ENCODE measurements at places on chromosomes 4 and X.

- no peak for DNase-seq
These were observed 5.2 kb upstream of the PCDH10 start for GRCh38 chr4:133143775-133144430.

GRCh38 chr4:51880016-51880915, 37.3 kb downstream of the DCUN1D4 start:
- no peak for DNase-seq

- DNase-seq, result no peak
These were observed 329.3 kb upstream of the RPS6KA3 start for GRCh38 chrX:20595928-20596575.

DNA sequence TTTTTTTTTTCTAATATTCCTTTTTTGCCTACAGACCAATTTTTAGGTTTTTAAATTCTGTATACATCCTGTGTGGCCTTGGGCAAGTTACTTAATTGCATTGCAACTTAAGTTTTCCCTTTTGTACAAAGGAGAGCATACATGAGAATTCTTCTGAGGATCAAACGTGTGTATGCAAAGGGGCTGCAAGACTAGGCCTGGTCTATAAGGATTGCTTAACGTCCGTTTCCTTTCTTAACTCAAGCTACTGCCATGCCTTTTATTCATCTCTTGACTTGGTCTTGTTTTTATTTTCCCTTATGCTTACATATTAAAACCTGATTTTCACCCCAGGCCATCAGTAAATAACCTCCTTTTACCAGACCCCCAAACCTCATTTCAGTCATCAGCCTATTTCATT, 13.6 kb downstream of the RBPJ start:
- no peak for DNase-seq

DNA sequence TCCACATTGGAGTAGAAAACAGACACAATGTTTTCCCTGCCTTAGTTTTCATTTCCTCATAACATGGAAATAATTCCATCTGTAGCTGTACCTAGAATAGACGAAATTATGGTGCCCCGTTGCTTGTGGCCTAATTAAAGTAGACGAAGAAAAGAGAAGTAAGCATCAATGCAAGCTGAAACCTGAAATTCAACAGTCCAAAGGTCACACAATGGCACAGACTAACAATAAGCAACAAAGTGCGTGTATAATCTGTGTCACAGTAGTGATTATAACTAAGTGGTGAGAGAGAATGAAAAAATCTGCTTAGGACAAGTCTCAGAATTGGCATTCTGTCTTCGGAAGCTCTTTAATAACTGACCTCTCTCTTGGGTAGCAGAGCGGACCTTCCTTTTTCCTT, 24.3 kb downstream of the MAGEB17 start:
- DNase-seq, result no peak

DNA sequence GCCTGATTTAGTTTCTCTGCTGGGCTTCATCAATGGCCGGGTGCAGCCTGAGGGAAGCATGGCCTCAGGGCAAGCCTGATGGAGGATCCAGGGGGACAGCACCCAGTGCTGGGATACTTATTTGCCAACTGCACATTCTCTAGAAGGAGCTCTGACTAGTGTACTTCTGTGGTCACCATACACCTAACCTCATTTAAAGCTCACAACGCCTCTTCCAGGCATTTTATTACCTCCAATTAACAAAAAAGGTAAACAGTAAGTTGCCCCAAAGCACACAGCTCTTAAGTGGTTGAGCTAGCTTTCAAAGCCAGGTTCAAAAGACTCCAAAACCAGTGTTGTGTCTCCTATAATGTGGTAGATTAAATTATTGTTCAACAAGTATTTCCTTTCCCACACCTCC, 26.8 kb upstream of the ATXN3L start:
- DNase-seq, result no peak

DNA sequence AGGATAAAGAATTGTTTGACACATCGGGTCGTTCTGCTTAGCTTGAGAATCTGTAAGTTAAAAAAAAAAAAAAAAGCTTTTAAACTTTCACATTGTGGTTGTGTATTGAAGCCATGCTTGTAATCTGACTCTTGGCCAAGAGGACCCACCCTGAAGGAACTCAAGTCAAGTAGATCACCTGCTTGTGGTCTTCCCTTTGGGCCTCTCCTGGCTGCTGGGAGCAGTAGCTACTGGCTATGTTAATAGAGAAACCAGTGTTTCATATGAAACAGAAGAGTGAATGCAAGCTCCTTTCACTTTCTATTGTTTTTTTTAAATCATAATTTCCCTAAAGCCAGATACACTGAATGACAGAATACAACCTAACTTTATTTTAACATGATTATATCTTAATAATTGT, 402.4 kb upstream of the NDST4 start:
- no peak for DNase-seq

DNA sequence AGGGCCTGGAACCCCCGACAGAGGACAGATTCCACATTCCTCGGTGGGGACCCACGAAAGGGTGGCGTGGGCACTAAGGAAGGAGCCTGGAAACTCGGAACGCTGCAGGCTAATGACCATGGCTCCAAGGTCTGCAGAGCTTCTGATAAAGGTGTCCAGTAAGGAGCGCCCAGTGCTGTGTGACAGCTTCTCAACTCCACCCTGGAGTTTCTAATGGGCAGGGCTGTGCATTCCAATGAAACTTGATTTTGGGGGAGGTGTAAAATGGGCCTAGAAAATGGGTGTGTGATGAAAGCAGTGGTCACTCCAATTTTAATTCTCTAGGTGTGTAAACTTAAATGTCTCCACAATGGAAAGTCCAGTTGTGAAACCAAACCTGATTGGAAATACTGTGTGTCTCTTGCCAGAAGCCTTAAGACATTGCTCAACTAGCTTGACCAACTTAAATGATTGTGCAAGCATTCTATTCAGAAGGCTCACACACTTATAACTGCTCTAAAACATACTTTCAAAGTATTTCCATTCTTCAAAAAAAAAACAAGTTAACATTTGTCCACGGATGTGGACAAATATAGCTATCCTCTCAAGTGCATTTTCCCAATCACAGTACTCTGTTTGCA, 52.1 kb downstream of the XAGE2 start:
- DNase-seq, result no peak

DNA sequence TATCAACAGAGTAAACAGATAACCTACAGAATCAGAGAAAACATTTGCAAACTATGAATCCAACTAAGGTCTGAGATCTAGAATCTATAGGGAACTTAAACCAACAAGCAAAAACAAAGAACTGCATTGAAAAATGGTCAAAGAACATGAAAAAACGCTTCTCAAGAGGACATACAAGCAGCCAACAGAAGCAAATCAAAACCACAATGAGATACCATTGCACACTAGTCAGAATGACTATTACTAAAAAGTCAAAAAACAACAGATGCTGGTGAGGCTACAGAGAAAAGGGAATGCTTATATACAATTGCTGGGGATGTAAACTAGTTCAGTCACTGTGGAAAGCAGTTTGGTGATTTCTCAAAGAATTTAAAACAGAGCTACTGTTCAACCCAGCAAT, 255.7 kb downstream of the TMEM47 start:
- no peak for DNase-seq

GRCh38 chr4:106647451-106647850, 278.9 kb upstream of the GIMD1 start:
- no peak for DNase-seq

DNA sequence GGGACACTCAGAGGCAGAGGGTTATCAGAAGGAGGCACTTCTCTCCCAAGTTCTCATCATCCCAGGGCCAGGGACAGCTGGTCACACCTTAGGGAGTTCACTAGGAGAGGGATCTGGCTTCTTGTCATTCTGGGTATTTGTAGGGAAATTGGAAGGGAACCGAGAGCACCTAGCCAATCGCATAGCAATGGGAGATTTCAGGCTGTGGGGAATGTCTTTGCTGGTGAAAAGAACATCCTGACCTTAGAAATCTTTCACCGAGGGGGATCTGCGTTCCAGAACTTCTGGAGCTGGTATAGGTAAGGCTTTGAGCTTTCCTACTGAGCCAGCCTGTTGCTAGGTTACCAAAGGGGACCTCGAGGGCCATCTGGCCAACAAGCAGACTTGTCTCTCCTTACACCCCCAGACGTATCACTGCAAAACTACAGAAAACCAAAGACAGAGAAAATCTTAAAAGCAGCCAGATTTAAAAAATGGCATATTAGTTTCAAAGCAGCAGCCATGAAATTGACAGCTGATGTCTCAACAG, 6.8 kb downstream of the HTT-AS start:
- no peak for DNase-seq

DNA sequence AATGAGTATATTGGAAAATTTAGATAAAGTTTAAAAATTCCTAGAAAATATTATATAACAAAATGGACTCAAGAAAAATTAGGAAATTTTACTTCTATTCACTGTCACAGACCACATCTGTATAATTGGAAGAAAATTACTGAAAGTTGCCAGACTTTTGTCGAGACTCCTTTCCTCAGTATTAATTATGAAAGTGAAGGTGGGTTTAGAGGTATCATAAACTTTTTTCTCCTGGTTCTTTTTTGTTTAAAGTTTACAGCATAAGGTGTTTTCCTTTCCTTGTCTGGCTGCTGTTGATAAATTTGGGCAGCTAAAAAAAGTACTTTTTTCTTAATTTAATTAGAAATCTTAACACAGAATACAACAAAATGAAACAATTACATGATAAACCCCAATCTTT, 6.7 kb upstream of the TEX13D start:
- no peak for DNase-seq

Data from lung microvascular endothelial cell (primary cell).